ENCODE measurements at places on chromosomes 3 and 15.
A peak's percentile ranks its signal among the peaks of the same experiment; 100 is the strongest.

- DNase-seq = peak; percentile 36
Observed at GRCh38 chr3:46359733-46360493, 6.0 kb downstream of the CCR2 start.

DNA sequence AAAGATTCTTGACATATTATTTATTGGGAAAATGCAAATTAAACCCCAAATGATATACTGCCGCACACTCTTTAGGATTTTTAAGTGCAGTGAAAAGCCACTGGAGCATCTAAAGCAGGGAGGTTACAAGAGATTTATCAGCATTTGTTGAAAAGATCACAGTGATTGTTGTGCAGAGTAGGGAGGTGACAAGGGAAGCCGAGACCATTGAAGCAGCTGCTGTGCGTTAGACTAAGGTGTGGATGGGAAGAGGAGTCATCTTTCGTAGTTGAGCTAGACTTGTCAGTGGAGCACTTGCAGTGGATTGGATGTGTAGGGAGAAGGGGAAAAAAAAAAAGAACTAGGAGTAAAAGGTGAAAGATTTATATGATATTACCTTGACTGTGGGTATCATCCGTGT, 854.6 kb downstream of the NTRK3 start:
- DNase-seq = no peak

DNA sequence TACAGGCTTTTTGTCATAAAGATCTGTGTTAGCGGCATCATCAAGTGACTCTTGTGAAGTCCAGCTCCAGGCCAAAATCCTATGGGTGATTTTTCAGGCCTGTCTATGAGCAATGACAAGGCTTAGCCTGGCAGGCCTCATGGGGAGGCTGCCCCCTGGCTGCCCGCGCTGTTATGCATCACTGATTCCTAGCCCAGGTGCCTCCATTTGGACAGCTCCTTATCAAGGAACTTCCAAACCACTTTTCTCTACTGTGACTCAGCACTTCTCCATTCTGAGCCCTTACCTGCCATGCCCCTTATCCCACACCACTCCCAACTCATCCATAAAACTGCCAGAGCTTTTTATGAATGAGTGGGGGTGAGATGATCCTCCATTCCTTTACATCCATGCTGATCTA, 91.5 kb upstream of the C3orf80 start:
- peak; percentile 23 for DNase-seq

GRCh38 chr3:128327606-128328031, 139.1 kb downstream of the DNAJB8 start:
- no peak for DNase-seq

DNA sequence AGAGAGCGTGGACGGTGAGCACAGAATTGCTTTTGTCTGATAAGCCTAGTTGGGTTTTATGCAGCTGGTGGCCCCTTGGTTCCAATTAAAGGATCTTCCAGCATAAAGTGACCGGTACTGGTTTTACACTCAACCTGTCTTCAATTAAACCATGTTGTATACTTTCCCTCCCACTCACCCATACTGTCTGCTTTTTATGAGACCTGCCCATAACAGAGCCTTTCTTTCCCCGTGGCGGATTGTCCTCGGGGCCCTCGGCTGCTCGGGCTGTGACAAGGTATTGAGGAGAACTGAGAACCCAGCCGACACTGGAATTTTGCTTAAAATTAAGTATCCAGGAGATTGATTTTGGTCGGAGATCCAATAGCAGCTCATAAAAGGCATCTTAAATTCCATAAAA, 98.4 kb downstream of the TMEM266 start:
- DNase-seq = no peak

DNA sequence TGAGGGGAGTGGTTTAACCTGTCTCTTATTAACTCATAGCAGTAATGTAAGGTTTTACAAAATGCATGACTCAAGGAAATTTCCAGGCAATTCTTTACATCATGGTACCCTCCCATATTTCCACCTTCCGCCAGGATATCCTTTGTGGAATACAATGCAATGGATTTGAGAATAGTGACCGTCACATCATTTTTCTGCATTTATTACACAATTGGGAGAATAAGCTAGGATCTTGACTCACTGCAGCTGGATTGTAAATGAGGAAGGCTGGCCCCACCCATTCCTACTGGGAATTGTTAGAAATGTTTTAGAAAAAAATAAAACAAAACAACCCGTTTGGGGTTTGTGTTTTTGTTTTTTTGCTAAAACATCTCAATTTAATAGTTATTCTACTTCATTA, 97.4 kb downstream of the IMPG2 start:
- DNase-seq = no peak

GRCh38 chr3:182121401-182121800, 409.7 kb downstream of the SOX2 start:
- no peak for DNase-seq

DNA sequence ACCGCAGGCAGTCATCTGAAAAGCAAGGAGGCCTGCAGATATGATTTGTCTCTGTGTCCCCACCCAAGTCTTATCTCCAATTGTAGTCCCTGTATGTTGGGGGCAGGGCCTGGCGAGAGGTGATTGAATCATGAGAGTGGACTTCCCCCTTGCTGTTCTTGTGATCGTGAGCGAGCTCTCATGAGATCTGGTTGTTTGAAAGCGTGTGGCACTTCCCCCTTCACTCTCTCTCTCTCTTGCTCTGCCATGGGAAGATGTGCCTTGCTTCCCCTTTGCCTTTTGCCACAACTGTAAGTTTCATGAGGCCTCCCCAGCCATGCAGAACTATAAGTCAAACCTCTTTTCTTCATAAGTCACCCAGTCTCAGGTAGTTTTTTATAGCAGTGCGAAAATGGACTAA, 83.3 kb downstream of the TMCO5A start:
- no peak for DNase-seq

DNA sequence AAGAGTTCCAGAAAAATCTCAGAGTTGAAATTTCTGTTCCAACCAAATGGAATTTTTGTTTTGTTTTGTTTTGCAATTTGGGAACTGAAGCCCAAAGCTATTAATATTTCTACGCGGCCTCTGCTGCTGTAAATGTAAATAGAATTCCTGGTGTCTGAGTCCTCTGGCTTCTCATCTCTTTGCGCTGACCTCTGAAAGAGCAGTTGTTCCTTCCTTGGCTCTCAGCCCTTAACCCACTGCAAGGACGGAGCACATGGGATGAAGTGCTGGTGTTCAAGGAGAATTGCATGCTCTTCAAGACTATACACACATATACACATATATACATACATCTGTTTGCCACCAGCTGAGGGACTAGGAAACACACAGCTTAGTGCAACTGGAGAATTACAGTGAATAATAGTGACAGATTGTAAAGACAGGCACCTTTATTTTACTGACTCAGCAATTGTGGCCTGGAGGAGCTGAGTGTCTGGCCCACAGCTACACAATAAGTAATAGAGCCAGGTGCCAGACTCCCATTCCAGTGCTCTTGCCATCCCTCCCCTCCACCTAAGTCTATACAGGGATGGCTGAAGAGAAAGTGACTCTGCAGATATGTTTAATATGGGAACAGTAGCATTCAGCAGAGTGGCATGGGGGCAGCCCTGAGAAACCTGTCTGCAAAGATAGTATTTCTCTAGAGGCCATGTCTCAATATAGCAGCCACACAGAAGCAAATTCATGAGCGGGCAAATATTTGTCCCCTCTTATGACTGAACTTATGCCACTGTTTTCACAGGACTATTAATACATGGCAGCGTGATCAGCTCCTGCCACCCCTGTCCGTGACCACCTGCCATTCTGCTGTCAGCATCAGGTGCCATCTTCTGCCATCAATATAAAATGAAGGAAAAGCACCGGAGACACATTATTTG, 42.3 kb downstream of the NEK10 start:
- peak; percentile 86 for DNase-seq

- peak; percentile 62 for DNase-seq
Observed at GRCh38 chr3:129592381-129593131, 13.9 kb downstream of the PLXND1 start.

GRCh38 chr3:39383881-39384664, 903 bp downstream of the SLC25A38 start:
- peak; percentile 91 for DNase-seq

GRCh38 chr15:81530271-81530691, 156.3 kb upstream of the TMC3 start:
- peak; percentile 28 for DNase-seq

- no peak for DNase-seq
Observed at GRCh38 chr15:71146580-71146982, 31.3 kb downstream of the THSD4 start.

GRCh38 chr15:37981775-37982174, 47.3 kb downstream of the TMCO5A start:
- DNase-seq = peak; percentile 49

- no peak for DNase-seq
Observed at GRCh38 chr3:116037954-116038911, 407.1 kb downstream of the LSAMP start.

DNA sequence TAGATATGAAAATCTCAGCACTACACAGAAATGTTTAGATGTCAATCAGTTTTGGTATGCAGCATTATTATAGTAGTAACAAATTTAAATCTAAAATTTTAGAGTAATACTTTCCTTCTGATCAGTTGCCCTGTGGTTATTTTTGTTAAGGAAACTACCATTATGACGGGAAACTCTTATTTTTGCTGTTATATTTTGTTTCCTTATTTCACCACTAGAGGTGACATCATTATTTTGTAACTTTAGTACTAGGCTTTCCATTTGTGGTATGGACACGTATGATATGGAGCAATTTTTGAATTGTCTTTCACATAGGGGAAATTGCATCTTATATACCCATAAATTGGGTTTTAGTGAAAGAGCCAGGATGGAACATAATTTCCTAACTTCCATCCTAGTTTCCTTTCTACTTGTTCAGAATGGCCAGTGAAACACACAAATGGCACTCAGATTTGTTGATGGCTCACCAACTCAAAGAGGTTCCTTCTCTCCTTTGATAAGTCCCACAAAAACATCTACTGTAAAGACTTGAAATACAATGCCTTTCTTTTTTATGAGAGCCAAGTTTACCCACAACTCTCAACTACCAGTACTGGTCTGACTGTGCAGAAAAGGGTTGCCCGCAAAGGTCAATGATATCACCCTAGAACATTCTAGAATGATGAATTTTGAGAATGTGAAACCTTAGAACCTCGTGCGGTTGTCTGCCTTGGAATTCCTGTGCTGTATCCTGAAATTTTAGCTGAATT, 19.4 kb upstream of the PPP4R2 start:
- no peak for DNase-seq

GRCh38 chr3:45778761-45779201, 17.6 kb downstream of the SLC6A20 start:
- no peak for DNase-seq

- DNase-seq = no peak
Observed at GRCh38 chr3:49717959-49718857, 1.3 kb downstream of the AMIGO3 start.

GRCh38 chr3:159872374-159873109, 116.1 kb upstream of the IL12A start:
- peak; percentile 96 for DNase-seq

DNA sequence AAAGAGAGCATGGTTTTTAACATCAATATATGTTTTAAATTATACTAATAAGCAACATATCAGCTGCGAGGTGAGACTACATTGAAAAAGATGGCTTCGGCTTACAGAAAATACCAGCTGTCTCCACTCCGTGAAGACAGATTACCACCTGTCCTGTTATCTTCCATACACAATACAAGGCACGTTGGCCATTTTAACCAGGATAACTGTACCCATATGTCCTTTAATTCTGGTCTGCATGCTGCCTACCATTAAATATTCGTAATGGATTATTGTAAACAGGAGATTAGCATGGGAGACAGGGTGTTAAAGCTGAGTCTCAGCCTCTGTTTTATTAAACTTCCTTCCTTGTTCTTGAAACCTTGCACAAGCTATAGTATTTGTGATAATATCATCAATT, 855.5 kb downstream of the ROBO1 start:
- DNase-seq = no peak

DNA sequence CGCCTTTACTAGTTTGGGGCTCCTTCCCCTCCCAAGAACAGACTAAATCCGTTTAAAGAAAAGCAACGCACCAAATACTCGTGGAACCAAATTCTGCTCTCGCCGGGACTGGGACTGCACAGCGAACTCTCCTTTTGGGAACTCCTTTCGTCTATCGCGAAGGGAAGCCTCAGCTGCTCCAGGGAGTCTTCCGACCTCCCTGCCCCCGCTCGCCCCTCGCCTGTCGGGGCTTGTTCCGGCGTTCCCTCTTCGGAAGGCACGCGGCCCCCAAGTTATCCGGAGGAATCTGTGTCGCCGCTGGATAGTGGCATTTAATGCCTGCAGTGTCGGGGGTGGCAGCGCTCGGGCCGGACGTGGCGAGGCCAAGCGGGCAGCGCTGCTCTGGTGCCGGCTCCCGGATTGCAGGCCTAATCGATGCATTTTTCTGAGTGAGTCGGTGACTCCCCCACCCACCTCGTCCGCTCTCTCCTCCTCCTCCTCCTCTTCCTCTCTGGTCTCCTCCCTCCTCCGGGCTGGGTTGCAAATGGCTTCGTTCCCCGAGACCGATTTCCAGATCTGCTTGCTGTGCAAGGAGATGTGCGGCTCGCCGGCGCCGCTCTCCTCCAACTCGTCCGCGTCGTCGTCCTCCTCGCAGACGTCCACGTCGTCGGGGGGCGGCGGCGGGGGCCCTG, at the start of gene TRIM71:
Gene TRIM71, plus strand, starts transcription at position 440 of the 671 bp plus-strand sequence. Its CDS starts 84 bp downstream, at position 524.
- DNase-seq = no peak

GRCh38 chr3:90136456-90137191, 1029.2 kb downstream of the EPHA3 start:
- DNase-seq = no peak

- no peak for DNase-seq
Observed at GRCh38 chr3:195441476-195441991, 1.3 kb downstream of the ACAP2 start.

GRCh38 chr15:100114100-100114499, 227.7 kb downstream of the ADAMTS17 start:
- peak; percentile 90 for DNase-seq

- no peak for DNase-seq
Observed at GRCh38 chr3:170605490-170605889, 19.6 kb upstream of the SLC7A14 start.

DNA sequence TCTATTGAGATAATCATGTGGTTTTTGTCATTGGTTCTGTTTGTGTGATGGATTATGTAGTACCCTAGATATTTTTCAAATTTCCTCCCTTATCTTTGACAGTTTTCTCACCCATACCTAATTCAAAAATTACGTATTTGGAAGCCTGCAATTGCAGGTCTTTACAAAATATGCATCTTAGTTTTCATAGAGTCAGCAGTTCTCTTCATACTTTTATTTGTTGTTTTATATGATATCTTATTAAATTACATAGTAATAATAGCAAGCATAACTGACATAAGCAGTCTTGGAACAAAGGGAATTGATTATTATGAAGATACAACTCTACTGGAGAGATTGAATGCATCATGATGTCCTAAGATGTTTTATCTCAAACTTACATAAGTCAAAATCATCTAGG, 215.3 kb upstream of the CHRM5 start:
- no peak for DNase-seq

- DNase-seq = no peak
Observed at GRCh38 chr3:195075199-195075940, 195.6 kb downstream of the XXYLT1 start.

DNA sequence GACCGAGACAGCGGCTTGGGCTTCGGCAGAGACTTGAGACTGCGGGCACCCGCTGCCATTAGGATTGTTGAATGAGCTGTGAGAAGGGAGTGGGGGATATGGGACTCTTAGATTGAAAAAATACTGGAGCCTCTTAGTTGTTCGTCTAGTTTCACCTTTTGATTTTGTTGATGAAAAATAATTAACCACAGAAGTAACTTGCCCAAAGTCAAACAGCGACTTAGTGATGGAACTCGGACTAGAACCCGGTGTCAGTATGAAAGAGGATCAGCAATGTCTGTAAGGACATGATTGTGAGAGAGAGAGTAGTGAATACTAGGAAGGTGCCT, 510 bp upstream of the GOLGB1 start:
- no peak for DNase-seq

All from fibroblast of skin of right biceps (primary cell).